ENCODE measurements at places on chromosomes 5 and 9.

- peak; percentile 40 for DNase-seq
Measured at GRCh38 chr9:111148052-111149017, 110.1 kb upstream of the LPAR1 start.

DNA sequence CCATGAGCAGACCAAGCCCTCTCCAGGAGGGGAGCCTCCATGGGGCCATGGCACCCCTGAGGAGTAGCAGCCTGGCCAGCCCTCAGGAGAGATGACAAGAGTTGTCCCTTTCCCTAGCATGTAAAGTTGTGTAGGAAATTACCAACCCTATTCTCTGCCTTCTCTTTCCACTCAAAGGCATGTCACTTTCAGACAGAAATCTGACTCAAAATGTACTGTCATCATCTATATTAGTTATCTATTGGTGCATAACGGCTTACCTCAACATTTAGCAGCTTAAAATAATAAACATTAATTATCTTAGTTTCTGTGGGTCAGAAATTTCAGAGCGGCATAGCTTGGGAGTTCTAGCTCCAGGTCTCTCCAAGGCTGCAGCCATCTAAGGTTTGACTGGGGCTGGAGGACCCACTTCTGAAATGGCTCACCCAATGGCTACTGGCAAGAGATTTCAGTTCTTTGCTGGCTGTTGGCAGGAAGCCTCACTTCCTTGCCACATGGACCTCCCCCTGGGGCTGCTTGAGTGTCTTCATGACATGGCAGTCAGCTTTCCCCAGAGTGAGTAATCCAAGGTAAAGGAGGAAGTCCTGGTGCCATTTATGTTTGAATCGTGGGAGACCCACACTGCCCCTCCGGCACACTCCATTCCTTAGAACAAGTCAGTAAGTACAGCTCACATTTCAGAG, 632.3 kb downstream of the CCDC171 start:
- no peak for DNase-seq

DNA sequence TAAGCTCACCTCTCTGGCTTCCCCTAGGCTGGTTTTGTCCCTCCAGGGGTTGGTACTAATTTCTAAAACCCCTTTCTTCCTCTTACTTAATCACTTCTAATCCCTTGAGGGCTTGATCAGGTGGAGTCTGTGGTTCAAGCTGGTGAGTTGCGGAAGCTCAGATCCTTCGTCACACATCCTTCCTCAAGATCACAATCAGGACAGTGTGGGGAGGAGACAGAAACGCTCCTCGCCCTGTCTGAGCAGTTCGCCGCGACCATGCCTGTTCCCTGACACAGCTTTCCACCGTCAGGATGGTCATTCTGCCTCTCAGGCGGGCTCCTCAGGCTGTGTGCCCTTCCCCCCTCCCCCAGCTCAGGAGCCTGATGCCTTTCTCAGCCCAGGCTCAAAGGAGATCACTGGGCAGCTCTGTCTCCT, 24.3 kb downstream of the CPLX2 start:
- no peak for DNase-seq

GRCh38 chr9:88387036-88387551, 1.1 kb upstream of the SPIN1 start:
- no peak for DNase-seq
